ENCODE measurements at places on chromosomes 1 and 21.
A peak's percentile ranks its signal among the peaks of the same experiment; 100 is the strongest.

GRCh38 chr1:27528818-27529703 lies 39.1 kb upstream of the WASF2 start:
- peak; percentile 82 for DNase-seq

- DNase-seq: no peak
Observed at GRCh38 chr1:78570539-78570938, 49.7 kb upstream of the IFI44L start.

- peak; percentile 80 for DNase-seq
Observed at GRCh38 chr21:41562101-41563000, 54.4 kb upstream of the TMPRSS2 start.

GRCh38 chr1:214901718-214902117 lies 180.8 kb upstream of the KCNK2 start:
- peak; percentile 18 for DNase-seq

DNA sequence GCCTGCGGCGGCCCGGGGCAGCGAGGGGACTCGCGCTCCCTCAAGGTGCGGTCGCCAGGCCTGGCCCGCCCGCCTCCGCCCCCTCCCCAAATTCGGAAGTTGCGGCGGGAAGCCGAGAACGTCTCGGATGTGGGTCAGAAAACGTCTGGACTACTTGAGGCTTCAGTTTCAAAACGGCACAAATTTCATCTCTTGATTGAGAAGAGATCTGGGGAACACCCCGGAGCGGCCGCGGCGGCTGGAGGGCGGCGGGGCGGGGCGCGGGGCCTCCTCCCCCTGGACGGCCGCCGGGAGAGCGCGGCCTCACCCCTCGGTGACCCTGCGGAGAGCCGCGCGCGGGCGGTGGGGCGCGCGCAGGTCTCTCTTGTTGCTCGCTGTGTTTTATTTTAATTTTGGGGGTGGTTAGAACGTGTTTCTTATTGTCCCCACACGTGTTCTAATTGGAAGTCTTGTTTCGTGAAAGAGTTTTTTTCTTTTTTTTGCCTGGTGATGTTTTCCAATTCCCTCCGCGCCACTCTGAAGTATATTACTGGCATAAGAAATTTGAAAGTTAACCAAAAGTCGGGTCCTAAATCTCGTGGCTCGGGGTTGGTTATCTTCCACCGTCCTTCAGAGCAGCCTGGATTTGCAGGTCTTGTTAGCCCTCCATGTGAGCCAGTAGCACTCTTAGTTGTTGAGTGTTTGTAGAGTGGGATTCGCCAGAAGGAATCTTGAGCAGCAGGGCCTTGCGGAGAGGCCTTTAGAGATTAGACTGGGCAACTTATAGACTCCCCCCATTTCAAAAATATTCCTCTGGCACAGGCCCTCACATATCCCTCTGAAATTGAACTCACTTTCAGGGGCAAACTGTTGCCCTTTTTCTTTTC lies 749 bp downstream of the PCBP3 start:
- DNase-seq: peak; percentile 4

DNA sequence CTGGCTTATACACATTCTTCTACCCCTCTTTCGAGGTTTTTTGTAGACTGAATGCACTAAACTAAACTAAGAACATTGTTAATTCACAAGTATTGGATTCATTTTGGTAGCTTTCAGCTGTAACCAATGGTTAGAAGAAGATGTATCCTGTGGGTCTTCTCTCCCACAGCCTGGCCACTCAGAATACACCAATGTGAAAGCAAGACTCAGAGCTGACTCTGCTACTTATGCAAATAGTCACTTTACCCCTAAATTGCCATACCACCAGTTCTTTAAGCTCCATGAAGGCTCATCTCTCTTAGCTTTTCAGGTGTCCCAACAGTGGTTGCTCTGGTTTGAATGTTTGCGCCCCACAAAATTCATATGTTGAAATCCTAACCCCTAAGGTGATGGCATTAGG lies 60.1 kb downstream of the RGS13 start:
- DNase-seq: no peak

GRCh38 chr1:186144505-186144904 lies 230.5 kb downstream of the TPR start:
- DNase-seq: no peak

- peak; percentile 44 for DNase-seq
Observed at GRCh38 chr1:119884711-119885110, 11.6 kb downstream of the ADAM30 start.

DNA sequence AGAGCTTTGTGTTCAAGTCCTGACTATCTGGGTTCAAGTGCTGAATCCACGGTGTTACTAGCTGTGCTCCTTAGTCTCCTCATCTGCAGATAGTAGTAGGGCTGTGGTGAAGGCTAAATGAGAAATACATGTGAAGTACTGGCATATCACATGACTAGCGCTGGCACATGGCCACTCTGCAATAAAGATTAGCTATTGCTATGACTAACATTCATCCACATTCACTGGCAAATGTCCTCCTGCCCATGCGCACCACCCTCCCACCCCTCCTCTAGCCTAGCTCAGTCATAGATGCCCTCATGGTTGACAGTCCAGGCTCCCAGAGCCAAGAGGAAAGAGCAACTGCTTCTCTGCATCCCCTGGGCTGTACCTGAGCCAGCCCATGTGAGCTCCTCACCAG lies 8.5 kb upstream of the COL8A2 start:
- peak; percentile 73 for DNase-seq

DNA sequence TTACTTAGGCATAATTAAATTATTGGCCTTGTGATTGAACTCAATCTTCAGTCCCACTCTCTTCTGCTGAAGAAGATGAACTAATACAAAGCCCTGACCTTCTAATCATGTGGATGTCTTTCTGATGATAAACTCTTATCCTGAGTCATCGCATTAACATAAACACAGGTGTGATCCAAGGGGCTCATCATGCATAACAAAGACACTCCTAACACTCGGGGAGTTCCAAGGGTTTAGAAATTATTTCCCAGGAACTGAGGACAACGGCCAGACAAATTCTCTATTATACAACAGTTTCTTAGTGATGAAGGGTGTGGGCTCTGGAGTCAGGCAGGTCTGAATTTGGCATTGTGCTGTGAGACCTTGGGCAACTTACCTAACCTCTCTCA lies 18.0 kb downstream of the DUSP10 start:
- no peak for DNase-seq

GRCh38 chr1:34984793-34985608 lies at the start of gene TMEM35B:
Gene TMEM35B (minus strand): TSS chr1:34985347. CDS start chr1:34985305, 42 bp downstream.
- DNase-seq: peak; percentile 65
